ENCODE measurements at places on chromosomes 3 and 15.

DNA sequence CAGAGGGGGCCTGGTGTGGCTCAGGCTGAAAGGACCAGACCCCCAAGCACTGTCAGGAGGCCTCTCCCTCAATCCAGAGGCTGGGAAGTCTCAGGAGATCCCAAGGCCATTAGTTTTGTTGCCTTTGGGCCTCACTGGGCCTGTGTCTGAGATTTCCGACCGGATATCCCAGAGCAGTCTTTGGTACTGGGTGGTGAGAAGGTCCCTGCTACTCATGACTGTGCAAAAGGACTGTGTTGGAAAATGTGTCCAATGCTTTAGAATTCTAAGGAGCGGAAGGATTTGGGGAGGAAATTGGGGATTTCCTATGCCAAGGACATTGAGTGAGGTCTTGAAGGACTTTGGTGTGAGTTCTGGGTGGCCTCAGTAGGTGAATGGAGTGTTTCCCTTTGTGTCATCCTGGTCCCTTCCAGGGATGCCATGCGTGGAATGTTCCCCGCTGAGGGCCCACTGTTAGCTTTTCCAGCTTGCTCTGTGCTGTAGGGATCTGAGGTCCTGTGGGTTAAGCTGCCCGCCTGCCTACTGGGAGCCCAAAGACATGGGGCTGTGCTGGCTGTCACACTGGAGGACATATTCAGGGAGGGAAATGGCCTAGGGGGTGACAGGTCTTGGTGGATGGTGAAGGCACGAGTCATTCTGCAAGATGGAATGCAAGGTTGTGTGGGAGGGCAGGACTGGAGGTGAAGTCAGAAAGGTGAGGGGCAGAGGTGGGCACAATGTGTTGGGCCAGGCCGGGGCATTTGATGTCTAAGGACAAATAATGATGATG, 16.4 kb downstream of the SMAD6 start:
- no peak for DNase-seq

- DNase-seq: no peak
These were observed 136.0 kb upstream of the RAP2B start for GRCh38 chr3:153026026-153026425.

DNA sequence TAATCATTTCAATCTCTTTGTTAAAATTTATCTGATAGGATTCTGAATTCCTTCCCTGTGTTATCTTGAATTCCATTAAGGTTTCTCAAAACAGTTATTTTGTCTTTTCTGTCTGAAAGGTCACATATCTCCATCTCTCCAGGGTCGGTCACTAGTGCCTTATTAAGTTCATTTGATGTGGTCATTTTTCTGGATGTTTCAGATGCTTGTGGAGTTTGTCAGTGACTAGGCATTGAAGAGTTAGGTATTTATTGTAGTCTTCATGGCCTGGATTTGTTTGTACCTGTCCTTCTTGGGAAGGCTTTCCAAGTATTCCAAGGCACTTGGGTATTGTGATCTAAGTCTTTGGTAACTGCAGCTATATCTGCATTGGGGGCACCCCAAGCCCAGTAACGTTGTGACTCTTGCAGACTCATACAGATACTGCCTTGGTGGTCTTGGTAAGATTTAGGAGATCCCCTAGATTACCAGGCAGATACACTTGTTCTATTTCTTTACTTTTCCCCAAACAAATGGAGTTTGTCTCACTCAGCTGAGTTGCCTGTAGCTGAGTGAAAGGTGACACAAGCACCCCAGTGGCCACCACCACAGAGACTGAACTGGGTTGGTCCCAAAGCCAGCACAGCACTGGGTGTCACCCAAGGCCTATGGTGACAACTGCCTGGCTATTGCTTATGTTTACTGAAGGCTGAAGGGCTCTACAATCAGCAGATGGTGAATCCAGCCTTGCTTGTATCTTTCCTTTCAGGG, 18.9 kb upstream of the SLC27A2 start:
- no peak for DNase-seq

GRCh38 chr3:69452295-69452694, 66.4 kb upstream of the FRMD4B start:
- DNase-seq: no peak

- DNase-seq: no peak
These were observed 37.1 kb downstream of the NR2F2 start for GRCh38 chr15:96367311-96368200.

- DNase-seq: no peak
These were observed 153.5 kb upstream of the COL8A1 start for GRCh38 chr3:99484871-99485270.

DNA sequence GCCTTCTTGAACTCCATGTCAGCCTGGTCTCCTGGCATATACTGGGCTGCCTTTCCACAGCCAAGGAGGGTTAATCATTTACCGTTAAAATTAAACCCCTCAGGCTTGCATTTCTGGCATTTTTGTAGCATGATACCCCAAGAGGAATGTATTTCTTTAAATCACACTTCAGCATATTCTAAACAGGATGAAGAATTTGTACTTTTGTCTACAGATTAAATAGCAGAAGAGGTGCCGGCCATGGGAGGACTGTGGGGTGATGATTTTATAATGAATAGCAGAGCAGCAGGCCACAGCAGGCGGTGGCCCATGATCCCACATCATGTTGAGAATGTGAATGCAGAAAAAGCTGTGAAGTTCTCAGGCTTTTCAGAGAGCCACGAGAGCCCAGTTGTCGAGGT, 90.2 kb downstream of the ARNT2 start:
- no peak for DNase-seq

DNA sequence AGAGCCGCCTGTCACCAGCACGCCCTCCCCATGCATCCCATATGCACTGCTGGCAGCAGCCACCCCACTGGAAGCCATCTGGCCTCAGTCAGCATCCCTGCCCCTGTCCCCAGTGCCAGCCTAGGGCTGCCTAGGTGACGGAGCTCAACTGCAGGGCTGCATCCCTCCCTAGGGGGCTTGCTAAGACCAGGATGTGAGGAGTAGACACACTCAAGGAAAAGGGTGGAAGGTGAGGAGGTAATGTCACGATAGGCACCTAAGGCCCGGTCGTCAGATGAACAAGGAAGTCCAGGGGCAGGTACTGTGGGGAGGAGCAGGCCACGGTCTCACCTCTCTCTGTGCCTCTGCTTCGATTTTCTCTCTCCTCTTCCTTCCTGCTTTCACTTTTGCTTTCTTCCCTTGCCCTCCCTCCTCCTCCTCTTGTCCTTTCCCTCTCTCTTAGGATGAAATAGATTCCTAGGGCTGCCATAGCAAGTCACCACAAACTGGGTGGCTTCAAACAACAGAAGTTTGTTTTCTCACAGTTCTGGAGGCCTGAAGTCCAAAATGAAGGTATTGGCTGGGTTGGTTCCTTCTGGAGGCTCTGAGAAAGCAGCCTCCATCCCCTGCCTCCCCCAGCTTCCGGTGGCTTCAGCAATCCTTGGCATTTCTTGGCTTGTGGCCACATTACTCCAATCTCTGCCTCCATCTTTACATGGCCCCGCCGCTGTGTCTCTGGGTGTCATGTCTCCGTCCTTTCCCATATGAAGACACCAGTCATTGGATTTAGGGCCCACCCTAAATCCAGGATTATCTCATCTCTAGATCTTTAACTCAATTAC, 298.3 kb downstream of the SHQ1 start:
- no peak for DNase-seq

GRCh38 chr3:60579734-60580133, 671.5 kb downstream of the FHIT start:
- DNase-seq: no peak

- DNase-seq: no peak
These were observed 29.1 kb upstream of the VIPR1 start for GRCh38 chr3:42473083-42473932.

DNA sequence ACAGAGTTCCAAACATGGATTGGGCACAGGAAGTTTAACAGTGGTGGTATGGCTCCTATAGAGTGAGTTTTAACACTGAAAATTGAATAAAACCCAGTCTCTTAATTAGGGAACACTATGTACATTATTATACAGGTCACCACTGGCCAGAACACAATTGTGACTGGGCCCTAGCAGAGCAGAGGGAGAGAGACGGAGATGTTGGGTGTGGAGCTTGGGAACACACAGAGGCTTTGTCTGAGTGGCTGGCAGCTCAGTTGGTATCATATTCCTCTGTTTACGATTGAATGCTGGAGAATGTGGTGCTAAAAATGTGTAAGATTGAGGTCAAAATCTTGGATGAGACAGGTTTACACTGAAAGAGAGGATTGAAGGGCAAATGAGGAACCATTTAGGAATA, 6.8 kb upstream of the MOBP start:
- no peak for DNase-seq

DNA sequence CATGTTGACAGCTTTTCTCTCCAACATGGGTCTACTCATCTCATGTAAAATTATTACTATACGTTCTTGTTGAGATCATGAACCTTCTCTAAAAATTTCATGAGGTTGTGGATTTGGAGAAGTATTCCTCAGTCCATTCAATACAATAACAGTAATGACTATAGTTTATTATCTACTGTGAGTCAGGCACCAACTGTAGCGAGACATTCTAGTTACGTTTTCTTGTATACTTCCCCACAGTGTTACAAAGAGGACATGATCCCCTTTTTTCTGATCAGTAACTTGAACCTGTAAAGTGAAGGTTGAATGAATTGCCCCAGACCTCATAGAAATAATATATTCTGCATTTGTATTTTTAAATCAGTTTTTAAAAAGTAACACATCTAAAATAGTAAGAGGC, 76.4 kb downstream of the AKAP13 start:
- no peak for DNase-seq

- no peak for DNase-seq
These were observed 1.4 kb downstream of the DNAJA4 start for GRCh38 chr15:78265752-78266224.

DNA sequence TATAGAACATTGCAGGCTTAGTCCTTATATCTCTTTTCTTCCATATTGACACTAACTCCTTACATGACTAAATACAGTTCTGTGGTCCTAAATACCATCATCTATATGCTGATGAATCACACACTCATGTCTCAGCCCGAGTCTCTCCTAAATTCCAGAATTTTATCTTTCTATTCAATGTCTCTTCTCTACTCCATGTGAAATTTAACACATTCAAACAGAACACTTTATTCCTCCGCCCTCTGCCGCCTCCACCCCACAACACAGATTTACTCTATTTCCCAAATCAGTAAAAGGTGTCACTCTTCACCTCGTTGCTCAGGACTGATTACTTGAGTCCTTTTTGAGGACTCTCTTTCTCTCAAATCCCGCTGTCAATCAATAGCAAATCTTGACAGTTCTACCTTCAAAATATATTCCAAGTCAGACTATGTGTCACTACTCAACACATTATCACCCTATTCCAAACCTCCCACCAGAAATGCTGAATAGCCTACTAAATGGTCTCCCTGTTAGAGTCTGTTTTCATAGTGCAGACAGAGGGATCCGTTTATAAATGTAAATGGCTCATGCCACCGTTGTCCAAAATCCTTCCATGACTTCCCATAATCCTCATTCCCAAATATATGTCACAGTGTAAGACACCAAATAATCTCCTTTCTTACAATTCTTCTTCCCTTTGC, 230.3 kb downstream of the FGF12 start:
- DNase-seq: no peak

- no peak for DNase-seq
These were observed 127.5 kb upstream of the TOPAZ1 start for GRCh38 chr3:44114142-44114541.

DNA sequence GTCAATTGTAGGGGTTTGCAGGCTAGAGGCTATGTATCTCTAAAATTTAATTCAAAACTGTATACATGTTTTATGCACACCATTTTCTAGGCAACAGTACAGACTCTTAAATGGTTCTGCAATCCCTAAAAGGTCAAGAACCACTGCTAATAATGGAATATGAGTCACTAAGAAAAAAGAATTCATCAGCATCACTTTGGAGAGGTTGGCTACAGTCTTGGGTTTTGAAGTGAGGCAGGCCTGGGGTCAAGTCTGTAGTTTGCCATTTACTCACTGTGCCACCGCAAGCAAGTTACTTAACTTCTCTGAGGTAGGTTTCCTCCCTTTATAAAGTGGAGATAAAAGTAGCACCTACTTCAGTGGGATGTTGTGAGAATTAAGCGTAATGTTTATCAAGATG, 33.7 kb downstream of the THRB start:
- no peak for DNase-seq

- DNase-seq: no peak
These were observed 210.1 kb downstream of the ATP8B4 start for GRCh38 chr15:49908933-49909295.

GRCh38 chr15:71003319-71003718, 110.7 kb downstream of the LRRC49 start:
- no peak for DNase-seq

GRCh38 chr3:48184299-48184698, 3.9 kb downstream of the CDC25A start:
- no peak for DNase-seq

DNA sequence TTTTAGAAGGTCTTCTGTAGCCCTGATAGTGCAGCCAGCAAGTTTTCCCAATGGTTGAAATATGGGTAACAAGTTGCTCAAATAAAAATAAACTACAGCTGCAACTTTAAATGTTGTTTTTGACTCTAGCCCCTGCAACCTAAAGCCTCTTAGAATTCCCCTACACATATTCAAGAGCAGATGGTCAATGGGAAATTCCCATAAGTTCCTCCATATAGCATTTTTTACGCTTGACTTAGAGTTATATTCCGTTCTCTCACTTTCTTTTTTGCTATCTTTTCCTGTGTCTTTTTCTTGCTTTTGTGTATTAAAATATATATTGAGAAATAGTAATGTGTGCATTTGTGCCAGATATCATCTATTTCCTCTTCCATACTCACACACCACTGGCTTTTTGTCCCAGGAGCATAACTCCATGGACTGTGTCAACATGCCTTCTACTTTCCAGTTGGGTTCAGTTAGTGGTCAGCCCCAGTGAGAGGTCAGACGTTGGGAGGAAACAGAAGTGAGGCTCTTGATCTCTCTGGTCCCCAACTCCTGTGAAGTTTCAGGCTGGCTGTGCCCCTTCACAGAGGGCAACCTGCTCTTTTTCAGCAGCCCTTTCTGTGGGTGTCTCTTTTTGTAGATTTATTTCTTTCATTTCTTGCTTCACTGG, 63.3 kb upstream of the TP63 start:
- no peak for DNase-seq

DNA sequence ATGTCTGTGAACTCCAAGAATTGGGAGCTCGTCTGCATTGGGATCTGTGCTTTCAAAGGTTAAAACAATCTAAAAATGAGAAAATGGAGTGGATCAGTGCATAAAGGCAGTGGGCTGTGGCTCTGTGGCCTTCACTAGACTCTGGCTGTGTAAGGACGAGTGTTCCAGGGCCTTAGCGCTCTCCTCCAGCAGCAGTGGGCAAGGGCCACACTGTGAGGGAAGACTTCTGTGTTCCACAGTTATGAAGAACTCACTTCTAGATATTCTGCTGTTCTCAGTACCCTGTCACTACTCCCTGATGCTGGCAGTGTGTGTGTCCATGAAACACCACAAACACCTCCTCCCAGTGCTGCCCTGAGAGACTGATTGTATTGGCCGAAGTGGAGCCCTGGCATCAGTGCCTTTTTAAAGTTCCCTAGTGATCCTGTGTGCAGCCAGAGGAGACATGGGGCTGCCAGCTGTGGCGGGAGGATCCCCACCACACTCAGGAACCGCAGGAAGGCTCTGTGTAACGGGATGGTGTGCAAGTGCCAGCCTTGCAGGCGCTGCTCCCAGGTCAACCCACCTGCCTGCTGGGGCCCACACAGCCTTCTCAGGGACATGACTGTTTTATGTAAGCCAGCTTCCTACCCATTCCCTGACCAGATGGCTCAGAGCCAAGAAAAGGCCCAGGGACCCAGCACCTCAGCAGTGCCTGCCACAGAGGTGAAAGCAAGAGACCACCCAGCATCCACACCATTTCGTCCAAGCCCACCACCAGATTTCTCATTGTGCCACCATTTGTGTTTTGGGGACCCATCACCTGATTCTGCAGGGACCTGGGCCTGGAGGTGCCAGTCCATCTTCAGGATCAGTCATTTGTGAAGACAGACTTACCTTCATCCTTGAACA, 40.4 kb downstream of the ABTB1 start:
- peak; percentile 49 for DNase-seq

GRCh38 chr3:45080824-45081223, 54.7 kb downstream of the CLEC3B start:
- DNase-seq: no peak

All from NCI-H1092 (cell line).